T47D (cell line): ENCODE measurements at places on chromosomes 1 and 21.
A peak's percentile ranks its signal among the peaks of the same experiment; 100 is the strongest.

GRCh38 chr1:200038325-200038980 is 10.9 kb downstream of the NR5A2 start:
- DNase-seq, result no peak

GRCh38 chr21:38804030-38804788 is 1.5 kb upstream of the ETS2 start:
- DNase-seq, result no peak

GRCh38 chr1:168137515-168137821 is 738 bp upstream of the GPR161 start:
- no peak for DNase-seq

DNA sequence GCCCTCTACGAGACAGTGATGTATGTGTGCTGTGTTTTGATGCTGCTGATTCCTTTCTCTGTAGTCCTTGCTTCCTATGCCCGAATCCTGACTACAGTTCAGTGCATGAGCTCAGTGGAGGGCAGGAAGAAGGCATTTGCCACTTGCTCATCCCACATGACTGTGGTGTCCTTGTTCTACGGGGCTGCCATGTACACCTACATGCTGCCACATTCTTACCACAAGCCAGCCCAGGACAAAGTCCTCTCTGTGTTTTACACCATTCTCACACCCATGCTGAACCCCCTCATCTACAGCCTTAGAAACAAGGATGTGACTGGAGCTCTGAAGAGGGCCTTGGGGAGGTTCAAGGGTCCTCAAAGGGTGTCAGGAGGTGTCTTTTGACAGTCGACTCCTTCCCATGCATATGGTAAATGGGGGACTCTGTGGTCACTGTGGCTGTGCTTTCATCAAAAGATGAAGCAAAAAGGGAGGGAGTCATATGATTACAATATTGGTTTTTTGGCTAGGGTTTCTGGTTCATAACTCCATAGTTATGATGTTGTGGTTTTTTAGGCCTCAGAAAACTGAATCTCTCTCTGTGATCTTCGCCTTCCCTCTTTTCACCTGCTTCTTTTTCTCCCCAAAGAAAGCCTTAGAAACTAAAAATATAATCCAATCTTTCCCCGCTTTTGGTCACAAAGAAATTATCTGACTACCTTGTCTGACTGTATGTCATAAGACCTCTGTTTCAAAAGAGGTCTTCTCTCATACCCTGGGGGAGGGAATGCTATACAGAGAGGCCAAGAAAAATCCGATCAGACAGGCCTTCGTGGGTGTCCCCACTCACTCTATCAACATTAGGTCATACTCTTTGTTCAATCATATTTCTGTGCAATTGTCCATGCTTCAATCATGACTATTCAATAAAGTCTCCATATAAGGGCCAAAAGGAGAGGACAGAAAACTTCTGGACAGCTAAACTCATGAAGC is 4.2 kb downstream of the OR2T1 start:
- DNase-seq, result no peak

GRCh38 chr1:225435957-225436392 is 8.1 kb upstream of the LBR start:
- no peak for DNase-seq

DNA sequence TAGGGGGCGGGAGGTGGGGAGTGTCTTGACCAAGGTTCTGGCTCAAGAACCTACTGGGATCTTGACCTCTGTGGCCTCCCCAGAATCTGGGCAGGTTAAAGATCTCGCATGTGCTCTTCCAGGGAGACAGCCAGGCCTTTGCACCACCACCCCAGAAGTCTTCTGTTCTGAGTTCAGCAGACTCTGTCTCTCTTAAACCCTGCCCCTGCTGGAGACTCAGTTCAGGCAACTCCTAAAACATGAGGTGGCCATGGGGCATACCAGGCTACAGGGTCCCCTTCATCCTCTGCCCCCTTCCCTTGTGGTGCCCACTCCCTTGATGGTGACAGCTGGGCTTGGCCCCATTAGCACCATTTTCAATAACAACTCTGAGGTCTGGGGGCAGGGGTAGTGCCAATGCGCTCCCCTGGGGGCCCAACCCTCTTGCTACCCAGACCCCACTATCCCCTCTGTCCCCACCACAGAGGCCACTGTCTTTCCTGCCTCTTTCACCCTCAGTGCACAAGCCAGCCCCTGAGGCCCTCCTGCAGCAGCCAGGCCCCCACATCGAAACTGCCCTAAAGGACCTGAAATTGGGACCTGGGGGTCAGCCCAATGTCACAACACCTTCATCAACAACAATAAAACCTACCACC is 132.7 kb upstream of the RUNX3 start:
- DNase-seq, result no peak

- no peak for DNase-seq
These were observed 42.5 kb downstream of the PGM1 start for GRCh38 chr1:63635681-63636080.

- no peak for DNase-seq
These were observed 178.8 kb upstream of the ARHGEF16 start for GRCh38 chr1:3275471-3276340.

- DNase-seq, result no peak
These were observed 108.8 kb downstream of the BACH1 start for GRCh38 chr21:29407571-29407970.

DNA sequence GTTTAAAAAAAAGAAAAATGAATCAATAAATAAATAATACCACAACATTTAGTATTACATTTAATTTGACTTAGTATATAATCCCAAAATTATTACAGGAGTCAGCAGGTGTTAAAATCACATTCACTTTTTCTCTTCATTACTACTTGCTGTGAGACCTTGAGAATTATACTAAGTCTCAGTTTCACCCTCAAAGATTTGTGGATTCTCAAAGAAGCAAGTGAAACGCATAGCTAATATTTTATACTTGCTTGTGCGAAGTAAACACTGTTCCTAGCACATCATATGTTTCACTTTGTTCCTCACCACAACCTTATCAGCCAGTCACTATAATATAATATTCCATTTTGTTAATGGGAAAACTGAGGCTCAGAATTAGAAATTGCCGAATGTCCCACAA is 4.0 kb downstream of the CLCA1 start:
- no peak for DNase-seq

DNA sequence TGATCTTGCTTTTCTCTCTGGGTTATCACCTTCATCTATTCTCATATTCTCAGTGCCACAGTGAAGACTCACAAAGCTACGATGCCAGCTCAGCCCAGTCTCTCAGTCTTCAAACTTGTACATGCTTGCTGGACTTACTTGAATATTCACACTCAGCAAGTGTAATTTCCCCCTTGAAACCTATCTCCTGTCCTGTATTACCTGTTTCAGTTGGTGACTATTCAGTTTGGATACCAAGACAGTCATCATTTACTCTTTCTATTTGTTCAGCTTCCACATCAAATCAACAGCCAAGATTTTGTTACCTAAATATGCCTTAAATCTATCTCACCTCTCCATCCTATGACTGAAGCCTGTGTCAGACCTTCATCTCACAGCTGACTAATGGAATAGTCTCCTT is 209.7 kb downstream of the LRRC7 start:
- DNase-seq, result no peak

- DNase-seq, result no peak
These were observed 453.7 kb downstream of the SETD4 start for GRCh38 chr21:35606578-35606977.

DNA sequence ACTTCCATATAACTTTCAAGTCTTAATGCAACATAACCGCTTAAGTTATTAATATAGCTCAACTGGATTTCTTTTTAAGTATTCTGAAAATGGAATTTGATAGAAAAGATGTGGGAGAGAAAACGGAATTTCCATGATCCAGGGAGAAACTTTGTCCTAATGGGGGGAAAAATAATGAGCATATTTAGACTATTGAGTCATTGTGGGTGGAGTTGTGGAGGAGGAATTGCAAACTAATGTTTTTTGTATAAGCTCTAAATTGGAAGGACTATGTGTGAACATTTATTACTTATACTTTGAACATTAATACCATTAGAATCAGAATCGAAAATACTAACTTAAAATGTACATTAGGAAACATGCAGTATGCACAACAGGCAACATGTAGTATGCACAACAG is 159.9 kb upstream of the NEGR1 start:
- DNase-seq, result no peak

- no peak for DNase-seq
These were observed 164.4 kb upstream of the PALMD start for GRCh38 chr1:99481391-99481996.

DNA sequence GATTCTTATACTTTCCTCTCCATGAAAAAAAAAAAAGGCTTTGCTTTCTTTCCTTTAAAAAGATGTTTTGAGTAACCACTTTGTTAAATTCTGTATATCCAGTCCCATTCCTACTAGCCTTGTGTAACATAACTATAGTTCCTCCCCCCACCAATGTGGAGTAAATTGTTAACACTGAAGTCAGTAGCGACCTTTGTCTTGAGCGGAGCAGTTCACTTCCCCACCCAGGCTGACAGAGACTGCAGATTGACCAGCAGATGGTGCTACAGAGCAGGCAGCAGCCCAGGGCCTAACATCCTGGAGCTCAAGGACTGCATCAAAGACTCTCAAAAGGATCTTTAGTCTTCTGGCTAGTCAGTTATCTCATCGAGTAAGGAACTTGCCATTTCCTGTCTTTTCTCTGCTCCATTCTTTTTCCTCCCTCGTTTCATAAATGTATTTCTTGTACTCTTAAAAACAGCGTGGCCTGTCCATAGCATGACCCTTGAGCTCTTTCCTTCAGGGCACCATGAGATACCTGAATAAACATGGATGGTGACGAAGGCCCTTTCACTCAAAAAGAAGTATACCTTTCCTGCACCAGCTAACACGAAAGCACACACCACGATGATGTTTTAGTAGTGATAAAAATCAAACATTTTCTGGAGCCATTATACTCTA is 503.5 kb upstream of the PKN2 start:
- DNase-seq, result peak; percentile 76

DNA sequence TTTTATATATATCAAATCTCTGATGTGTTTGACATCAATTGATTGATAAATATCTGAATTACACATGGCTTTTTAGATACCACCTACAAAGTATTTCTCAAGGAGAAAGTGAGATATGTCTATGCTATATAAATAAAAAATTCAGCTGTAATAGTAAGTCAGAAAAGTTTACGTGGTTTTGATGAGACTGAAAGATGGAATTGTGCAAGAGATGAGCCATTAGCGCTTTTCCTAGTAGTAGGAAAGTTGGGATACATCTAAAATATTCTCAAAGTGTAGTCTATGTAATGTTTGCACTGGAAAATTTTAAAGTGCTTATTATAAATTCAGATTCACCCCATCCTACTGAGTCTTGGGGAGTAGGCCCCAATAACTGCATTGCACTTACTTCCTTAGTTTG is 49.1 kb downstream of the SGIP1 start:
- no peak for DNase-seq

DNA sequence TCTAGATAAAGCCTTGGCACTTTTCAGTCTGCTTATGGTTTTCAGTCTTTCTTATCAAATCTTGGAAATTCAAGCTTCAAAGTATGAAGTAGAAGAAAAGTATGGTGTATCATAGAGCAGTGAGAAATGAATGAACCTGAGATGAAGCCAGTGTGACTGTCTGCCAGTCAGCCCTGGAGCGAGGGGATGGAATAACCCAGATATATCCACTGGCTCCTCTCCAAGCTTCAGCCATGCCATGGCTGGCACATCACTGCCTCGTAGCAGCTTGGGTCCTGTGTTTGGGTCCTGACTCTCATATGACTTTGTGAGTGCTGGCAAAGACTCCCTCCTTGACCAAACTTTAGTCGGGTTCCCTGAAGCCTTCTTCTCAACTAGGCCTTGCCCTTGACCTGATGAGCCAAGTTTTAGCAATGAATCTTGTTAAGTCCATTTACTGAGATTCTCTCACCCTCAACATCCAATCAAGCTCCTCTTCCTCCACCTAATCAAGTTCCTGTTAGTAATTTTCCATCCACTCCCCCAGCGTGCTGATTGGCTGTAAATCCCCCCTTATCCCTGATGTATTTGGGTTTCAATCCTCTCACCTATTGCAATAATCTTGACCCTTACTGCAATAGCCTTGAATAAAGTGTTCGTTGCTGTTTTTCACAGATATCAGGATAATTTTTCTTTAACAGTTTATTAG is 62.5 kb upstream of the PRDX6 start:
- DNase-seq, result no peak
